Activated naive CD4-positive, alpha-beta T cell treated with anti-CD3 and anti-CD28 coated beads, Interleukin-2, amount 10 ng/mL, durations not matched to agents 7 days and 5 days (primary cell): ENCODE measurements at places on chromosomes 4 and X.

DNA sequence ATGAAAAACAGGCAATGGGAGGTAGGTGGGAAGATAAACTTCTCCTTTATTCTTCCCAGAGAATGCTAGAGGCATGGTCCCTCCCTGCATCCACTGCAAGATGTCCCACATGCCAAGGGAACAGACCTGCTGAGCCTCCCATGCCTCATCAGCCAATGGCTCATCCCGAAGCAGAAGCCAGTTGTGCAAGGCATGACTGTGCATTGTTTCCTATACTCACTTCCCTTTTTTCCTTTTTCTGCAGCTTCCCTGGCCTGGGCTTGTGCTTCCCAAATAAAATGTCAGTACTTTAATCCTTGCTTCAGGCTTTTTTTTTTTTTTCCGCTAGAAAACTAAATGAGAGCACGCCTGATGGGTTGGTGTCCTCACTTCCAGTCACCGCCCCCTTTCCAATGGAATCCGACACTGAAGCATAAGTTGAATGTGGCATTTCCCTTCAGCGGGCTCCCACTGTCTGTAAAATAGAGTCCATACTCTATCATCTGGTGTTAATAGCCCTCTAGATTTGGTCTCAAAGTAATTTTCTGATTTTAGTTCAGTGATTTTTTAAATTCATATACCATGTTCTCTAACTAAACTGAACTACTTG, 239.0 kb upstream of the JADE1 start:
- no peak for DNase-seq

- no peak for DNase-seq
These were observed 34.8 kb downstream of the DOCK11 start for GRCh38 chrX:118530219-118530911.

DNA sequence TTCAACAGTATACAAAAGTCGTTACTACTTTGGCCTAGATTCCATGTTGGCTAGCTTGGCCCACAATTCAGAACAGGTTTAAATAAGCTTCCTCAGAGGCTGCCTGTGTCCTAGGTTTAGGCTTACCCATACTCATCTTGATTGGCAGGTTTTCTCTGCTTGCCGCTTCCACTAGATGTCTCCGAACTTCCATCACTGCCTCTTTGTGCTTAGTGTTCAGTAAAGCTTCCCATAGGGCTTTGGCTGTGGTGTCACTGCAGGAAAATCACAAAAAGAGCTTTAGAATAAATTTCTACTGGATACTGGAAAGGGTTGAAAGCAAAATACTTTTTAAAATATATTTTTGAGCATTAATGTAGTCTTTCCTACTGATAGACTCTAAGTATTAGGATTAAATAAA, 52.4 kb downstream of the SCFD2 start:
- DNase-seq = no peak

DNA sequence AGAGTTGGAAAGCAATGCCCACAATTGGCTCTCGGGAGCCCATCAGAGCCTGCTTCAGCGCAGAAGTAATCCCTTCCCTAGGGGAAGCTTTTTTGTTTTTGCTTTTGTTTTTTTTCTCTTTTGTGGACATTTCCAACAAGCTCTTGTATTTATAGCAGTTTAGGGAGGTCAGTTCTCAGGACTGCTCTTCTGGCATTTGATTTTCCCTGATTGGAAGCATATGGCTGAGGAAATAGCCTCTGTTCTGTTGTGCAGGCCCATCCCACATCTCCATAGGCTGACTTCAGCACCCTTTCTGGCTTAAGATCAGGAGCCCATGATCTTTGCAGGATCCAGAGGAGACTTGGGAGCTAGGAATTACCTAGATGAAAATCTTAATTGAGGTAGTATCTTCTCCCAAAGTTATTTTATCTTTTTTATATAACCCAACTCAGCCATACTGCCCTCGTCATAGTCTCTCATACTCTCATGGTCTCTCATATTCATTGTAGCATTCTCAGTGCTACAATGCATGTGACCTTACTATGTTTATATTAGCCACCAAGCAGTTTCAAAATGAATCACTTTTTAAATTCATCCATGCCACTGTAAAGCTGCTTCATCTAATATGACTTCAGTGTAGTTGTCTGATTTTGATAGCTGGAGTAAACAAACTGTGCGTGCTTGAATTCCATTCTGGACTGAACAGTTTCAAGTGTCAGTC, 16.7 kb downstream of the PAGE4 start:
- no peak for DNase-seq

DNA sequence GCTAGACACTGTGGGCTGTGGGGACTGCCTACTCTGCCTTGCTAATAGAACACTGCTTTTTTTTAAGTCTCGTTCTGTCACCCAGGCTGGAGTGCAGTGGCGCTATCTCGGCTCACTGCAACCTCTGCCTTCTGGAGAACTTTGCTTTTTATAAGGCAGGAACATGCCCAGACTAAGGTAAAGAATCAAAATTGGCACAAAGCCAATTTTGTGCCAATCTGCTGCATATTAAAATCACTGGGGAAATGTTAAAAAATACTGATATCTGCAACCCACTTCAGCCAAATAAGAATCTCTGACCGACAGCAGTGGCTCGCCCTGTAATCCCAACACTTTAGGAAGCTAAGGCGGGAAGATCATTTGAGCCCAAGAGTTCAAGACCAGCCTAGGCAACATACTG, 36.5 kb upstream of the CEP135 start:
- no peak for DNase-seq

GRCh38 chr4:184444953-184445309, 29.4 kb downstream of the IRF2 start:
- DNase-seq = no peak

GRCh38 chrX:13694359-13694758, 5.4 kb downstream of the RAB9A start:
- no peak for DNase-seq

- no peak for DNase-seq
These were observed 12.8 kb downstream of the SCD5 start for GRCh38 chr4:82785611-82786400.

DNA sequence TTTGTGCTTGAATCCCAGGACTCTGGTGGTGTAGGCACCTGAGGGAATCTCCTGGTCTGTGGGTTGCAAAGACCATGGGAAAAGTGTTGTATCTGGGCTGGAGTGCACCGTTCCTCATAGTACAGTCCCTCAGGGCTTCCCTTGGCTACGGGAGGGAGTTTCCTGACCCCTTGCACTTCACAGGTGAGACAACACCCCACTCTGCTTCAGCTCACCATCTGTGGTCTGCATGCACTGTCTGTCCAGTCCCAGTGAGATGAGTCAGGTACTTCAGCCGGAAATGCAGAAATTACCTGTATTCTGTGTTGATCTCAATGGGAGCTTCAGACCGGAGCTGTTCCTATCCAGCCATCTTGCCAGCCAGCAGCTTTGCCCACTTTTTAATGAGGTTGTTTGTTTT, 353.0 kb upstream of the IRS4 start:
- DNase-seq = no peak

DNA sequence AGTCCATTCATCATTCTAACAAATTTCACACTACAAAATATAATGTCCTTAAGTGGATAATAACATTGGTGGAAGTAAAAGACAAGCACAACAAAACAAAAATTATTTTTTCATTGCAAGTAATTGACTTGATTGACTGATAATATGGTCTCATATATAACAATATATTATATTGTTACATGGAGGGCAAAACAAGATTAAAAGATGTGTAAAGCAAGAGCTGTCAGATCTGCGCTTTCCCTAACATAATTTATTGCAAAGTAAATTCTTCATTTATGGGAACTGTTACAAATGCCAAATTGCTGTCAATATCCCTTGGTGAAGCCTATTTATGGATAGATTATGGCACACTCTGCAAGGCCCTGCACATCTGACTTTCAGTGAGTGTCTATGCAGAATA, 233.6 kb downstream of the PCDH7 start:
- DNase-seq = no peak

DNA sequence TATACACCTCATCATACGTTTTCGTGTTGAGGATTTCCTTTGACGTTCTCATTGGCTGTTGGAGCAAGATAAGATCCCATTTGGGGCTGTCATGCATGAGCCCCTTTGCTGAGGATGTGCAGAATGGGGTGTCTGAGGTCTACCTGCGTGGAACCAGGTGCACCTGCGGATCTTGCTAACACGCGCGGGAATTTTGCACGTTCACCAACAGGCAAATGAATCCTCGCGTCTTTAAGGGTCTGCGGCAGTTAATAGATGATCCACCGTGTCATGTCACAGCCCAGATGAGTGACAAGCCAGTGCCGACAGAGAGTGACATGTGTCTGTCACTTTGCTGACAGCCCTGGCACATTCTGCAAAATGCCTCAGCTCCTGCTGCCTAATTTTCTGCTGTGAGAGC, 56.3 kb upstream of the SHOX start:
- peak; percentile 49 for DNase-seq

GRCh38 chr4:124555959-124556358, 156.6 kb downstream of the ANKRD50 start:
- DNase-seq = no peak
